OCI-LY7 (cell line): ENCODE measurements at places on chromosomes 5 and 9. TPM values are rescaled to one million over a fixed set of nuclear protein-coding genes. Genes with fewer than 3 reads are reported as not detected.

DNA sequence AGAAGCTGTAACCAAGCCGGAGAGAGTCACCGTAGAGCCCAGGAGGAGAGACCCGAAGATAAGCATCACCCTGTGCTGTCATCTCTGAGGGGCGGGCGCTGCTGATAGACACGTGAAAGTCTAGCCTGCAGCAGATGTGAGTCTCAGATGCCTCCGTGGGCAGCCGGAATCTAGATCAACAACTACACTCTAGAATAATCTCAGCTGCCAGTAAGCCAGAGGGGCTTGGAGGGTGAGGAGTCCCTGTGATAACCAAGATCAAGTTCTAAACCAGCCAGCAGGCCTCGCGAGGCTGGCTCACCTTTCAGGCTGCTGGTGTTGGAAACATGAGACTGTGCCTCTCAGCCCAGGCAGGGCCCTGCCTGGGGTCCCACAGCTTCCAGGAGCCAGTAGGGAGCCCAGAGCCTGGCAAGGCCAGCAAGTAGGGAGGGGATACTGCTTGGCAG lies 54.1 kb downstream of the DAPK1 start:
- no peak for DNase-seq

- DNase-seq: no peak
Measured at GRCh38 chr5:145990170-145990569, 53.8 kb downstream of the SH3RF2 start.

DNA sequence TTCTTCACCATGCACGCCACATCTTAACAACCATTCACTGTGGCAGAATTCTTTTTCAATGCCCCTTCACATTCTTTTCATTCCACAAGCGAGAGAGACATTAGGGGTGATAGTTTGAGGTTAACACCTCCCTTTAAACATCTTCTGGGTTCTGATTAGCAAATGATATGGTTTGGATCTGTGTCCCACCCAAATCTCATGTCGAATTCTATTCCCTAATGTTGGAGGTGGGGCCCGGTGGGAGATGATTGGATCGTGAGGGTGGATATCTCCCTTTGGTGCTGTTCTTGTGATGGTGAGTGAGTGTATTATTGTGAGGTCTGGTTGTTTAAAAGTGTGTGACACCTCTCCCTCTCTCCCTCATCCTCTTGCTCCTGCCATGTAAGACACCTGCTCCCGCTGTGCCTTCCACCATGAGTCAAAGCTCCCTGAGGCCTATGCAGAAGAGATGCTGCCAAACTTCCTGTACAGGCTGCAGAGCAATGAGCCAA lies 46.1 kb upstream of the RAI14 start:
- no peak for DNase-seq

The CDH18 gene
- not detected in 2 replicates for total RNA-seq

GRCh38 chr5:124440471-124440870 lies 306.0 kb downstream of the ZNF608 start:
- DNase-seq: no peak

The CD74 gene
- 1,759 and 1,769 TPM in 2 replicates for total RNA-seq

The ARSB gene
- total RNA-seq: 8.9 and 9.2 TPM in 2 replicates
